ENCODE measurements at places on chromosomes 13 and 19.

DNA sequence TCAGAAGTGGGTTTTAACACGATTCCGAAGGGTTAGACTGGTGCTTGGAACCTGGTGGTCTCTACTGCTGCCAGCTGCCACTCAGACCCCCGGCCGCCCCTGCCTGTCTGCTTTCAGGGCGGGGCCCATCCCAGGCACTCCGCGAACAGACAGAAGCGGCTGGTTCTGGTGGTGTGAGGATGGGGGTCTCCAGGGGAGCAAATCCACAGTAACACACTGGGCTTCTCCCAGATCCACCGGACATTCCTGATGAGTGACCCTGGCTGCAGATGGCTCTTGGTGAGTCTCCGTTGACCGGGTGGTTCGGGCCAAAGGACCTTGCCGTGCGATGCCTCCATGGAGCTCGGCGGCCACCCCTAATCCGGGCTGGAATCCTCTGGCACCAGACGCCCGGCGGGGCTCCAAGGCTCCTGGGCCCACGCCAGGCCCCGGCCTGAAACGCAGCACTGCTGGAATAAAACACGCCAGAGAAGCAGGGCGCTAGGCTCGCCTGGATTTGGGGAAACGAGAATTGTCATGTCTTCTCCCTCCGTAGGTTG, 2.1 kb upstream of the PTBP1 start:
- no peak for DNase-seq

DNA sequence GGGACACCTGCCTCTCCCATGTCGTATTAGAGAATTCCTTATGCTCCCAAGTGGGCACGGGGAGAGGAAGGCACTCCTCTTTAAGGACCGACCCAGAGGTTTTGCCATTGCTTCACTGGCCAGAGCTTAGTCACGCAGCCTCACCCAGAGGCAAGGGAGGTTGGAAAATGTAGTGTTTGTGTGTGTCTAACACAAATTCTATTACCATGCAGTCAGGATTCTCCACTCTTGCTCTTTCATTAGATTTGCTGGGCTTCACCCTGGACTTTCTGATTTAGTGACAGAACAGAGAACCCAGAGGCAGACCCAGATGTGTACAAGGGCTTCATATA, 14.6 kb upstream of the NCCRP1 start:
- no peak for DNase-seq

DNA sequence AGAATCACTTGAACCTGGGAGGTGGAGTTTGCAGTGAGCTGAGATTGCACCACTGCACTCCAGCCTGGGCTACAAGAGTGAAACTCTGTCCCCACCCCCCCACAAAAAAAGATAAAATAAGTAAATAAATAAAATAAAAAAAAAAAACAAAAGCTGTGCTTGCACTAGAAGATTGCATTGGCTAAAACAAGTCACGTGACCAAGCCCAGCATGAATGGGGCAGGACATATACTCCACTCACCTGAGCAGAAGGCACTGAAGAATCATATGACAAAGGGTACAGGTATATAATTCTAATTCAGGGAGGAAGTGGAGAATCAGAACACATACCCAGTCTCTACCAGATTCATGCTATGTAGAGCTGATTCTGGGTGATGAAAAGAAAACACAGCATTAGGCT, 36.6 kb downstream of the CYP4F22 start:
- DNase-seq: no peak

DNA sequence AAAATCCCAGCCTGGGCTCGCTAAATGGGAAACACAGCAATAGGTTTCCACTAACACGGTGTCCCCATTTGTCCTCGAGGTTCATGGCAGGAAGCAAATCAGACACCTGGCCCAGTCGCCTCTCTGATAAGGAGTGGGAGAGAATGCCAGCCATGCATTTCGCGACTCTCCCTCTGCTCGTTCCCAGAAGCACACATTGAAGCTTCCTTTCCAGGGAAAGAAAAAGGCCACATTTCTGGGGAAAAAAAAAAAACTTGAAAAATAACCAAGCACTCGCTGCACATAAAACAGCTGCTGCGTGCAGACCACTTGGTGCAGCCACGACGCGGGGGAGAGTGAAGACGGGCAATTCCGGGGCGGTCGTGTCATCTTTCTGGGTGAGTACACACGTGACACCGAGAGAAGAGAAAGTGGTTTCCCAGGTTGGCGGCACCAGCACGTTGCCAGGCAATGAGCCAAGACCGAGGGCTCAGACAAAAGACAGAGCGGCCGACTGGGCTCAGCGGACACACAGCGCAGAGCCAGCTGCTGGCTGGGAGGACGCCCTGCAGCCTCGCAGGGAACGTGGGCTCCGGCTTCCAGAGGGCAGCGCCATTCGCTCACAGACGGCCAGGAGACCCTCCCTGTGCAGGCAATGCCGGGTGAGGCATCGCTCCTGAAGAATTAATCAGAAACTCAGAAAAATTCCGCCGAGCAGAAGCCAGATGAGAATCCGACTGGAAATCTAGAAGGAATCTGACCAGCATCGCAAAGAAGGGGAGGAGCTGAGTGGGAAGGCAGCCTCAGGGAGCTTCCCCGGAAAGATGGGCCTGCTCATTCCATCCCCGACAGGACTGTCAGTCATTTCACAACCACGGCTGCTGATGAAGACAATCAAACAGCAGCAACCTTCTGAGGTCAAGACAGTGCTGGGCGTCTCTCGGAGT, 83.2 kb upstream of the IRS2 start:
- DNase-seq: peak; percentile 99

DNA sequence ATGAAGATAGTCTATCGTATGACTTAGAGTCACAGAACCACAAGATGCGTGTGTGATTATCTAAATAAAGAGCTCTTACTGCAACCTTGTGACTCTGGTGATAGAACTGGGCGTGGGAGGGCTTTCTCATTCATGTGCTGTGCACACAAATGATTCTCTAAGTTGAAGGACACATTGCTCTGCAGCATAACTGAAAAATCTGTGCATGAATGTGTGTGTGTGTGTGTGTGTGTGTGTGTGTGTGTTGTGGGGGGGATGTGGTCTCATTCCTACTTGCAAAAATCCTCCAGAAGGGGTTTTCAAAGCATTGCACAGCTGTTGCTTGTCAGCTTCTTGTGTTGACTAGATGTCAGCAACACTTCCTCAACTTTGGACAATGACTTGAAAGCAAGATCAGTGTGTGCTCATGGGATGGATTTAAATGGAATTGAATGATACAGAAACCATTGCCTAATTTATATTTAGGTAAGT, 22.4 kb downstream of the LRCH1 start:
- DNase-seq: no peak

DNA sequence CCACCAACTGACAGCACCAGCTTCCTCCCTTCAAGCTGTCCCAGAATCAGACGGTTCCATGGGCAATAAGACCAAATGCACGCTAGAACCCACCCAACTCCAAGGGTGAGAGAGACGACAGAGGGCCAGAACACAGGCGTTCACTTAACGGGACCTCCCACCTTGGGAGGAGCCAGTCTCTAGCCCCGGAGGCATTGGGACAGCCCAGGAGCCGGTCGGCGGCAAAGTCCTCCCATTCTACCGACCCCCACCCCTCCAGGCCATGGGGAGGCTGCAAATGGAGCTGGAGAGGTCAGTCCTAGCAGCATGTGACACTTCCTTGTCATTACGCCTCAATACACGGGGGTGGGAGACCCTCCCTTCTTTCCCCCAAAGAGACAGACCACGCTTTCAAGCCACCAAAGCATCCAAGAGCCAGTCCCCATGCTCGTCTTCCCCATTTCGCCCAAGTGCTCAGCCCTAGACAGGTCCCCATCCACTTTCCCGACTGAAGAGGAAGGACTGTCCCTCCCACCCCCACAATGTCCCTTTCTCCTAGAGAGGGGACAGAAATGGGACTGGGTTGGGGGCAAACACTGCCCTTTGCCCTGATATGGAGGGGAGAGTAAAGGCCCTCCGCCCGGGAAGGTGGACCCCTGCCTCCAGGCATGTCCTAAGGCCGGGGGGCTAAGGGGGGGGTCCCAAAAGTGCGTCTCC, 964 bp downstream of the KHSRP start:
- DNase-seq: no peak

Measured in SHP77 (cell line).